ENCODE measurements at places on chromosomes 7 and 10.

DNA sequence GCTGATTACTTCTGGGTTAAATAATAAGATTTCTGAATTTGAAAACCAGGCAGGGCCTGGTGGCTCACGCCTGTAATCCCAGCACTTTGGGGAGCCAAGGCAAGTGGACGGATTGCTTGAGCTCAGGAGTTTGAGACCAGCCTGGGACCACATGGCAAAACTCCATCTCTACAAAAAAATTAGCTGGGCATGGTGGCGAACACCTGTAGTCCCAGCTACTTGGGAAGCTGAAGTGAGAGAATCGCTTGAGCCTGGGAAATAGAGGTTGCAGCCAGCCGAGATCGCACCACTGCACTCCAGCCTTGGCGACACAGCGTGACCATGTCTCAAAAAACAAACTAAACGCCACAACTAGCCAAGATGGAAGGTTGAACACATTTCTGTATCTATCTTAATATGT is 3.5 kb downstream of the CYCS start:
- no peak for DNase-seq

GRCh38 chr10:29543715-29544114 is 91.1 kb downstream of the SVIL start:
- DNase-seq, result no peak

GRCh38 chr10:96596422-96597407 is 9.9 kb upstream of the TM9SF3 start:
- DNase-seq, result no peak

DNA sequence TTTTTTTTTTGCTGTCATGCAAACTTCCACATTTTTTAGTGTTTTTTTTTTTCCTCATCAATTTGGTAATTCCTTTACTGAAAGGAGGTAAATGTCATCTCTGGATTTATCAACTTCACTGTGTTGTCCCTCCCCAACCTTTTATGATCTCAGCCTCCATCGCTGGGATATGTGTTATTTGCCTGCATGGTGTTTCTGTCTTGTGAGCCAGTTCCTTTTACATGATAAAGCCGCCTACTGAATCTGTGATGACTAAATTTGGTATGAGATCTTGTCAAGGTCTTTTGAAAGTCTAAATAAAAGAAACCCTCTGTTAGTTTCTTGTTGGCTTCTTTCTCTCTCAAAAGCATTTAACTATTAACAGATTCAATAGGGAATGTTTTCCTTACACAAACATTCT is 39.3 kb downstream of the TAS2R41 start:
- no peak for DNase-seq

DNA sequence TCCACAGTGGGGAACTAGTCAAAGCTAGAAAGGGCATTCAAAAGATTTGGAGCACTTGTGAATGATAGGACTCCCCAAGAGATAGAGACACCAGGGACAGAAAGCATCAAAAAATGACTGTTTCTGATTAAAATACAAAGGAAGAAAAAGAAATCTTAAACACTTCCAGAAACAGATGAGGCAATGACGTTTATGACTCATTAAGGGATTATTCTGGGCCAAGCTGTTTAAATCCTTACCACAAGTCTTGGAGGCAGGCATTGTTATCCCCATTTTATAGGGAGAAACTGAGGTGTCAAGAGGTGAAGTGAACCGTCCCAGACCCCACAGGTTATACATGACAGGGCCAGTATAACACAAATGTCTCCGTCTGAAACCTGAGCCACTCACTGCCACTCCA is 68.3 kb upstream of the AMPH start:
- no peak for DNase-seq

DNA sequence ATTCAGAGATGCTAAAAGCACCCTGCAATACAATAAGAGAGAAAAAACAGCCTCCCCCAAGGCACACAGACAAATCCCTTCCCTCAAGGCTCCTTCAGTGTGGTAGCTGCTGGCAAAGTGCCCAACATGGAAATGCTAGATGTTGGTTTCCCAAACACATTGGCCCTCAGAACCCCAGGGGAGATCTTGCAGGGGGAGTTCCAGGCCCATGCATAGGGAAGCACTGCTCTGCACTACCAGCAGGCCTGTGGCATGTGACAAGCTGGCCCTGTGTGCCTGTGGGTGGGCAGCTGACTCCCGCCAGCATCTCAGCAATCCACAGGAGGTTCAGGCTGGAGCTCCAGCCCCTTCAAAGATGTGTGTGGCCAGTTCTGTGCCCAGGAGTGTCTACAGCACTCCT is 16.8 kb upstream of the CSGALNACT2 start:
- DNase-seq, result peak; percentile 36

GRCh38 chr7:19026888-19027287 is 90.5 kb downstream of the TWIST1 start:
- no peak for DNase-seq

- DNase-seq, result no peak
Measured at GRCh38 chr10:102634686-102635085, 9.6 kb upstream of the TRIM8 start.

Measured in GDM1 (cell line).